ENCODE measurements at places on chromosomes 5 and 9.

- DNase-seq = no peak
These were observed 253 bp downstream of the SLC12A2 start for GRCh38 chr5:128083811-128084227.

- DNase-seq = no peak
These were observed 18.5 kb upstream of the FER start for GRCh38 chr5:108729242-108729615.

DNA sequence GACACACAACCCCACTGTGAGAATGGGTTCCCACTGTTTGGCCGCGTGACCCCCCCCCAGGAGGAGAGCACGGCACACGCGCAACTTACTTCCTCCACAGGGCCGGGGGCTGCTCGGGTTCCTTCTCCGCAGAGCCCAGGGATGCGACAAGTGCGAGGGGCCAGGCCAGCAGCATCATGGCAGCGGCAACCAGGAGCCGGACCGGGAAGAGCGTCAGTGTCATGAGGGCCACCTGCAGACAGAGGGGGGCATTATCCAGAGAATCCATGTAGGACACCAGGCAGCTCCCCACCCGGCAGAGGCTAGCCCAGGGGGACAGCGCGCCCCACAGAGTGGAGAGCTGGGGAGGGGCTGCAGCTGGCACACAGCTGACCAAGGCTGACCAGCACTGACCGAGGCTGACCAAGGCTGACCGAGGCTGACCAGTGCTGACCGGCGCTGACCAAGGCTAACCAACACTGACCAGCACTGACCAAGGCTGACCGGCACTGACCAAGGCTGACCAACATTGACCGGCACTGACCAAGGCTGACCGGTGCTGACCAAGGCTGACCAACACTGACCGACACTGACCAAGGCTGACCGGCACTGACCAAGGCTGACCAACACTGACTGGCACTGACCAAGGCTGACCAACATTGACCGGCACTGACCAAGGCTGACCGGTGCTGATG is 22.3 kb downstream of the LPCAT1 start:
- DNase-seq = no peak

- no peak for DNase-seq
These were observed 52.3 kb upstream of the MOCS2 start for GRCh38 chr5:53161876-53162275.

DNA sequence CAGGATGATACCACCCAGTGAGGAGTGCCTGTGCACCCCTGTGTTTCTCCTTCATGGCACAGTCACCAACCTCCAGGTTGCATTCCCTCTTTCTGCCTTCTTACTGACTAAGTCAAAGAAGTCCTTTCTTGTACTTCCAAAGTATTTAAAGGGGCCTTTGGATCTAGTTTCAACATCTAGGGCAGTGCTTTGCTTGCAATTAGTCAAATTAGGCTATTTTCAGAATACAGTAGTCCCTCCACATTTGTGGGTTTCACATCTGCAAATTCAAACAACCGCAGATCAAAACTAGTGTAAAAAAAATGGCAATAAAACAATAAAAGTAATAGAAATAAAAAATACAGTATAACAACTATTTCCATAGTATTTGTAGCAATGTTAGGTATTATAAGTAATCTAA is 333.9 kb upstream of the SEMA6A start:
- no peak for DNase-seq

- no peak for DNase-seq
These were observed 133.4 kb downstream of the ADAMTS19 start for GRCh38 chr5:129593525-129593924.

- no peak for DNase-seq
These were observed 191.8 kb downstream of the TMEM38B start for GRCh38 chr9:105886136-105886535.

DNA sequence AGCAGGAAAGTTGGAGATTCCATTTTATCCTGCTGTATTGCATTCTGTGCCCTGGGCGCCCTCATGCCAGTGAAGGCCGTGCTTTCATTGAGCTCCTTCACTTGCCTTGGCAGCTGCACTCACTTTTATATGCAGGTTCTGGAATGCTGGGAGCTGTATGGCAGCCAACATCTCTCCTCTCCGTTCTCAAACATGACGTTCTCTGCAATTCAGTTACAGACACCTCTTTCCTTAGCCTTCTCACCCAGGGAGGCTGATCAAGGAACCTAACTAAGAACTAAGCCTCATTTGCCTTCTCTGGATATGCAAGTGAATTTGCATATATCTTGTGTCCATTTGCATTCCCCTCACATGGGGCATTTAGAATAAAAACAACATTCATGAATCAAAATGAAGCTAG is 29.4 kb upstream of the PURA start:
- DNase-seq = no peak

- DNase-seq = no peak
These were observed 537.4 kb downstream of the TAF11L14 start for GRCh38 chr5:18171684-18172083.

GRCh38 chr5:149834246-149834855 is 104.2 kb downstream of the PPARGC1B start:
- peak; percentile 29 for DNase-seq

DNA sequence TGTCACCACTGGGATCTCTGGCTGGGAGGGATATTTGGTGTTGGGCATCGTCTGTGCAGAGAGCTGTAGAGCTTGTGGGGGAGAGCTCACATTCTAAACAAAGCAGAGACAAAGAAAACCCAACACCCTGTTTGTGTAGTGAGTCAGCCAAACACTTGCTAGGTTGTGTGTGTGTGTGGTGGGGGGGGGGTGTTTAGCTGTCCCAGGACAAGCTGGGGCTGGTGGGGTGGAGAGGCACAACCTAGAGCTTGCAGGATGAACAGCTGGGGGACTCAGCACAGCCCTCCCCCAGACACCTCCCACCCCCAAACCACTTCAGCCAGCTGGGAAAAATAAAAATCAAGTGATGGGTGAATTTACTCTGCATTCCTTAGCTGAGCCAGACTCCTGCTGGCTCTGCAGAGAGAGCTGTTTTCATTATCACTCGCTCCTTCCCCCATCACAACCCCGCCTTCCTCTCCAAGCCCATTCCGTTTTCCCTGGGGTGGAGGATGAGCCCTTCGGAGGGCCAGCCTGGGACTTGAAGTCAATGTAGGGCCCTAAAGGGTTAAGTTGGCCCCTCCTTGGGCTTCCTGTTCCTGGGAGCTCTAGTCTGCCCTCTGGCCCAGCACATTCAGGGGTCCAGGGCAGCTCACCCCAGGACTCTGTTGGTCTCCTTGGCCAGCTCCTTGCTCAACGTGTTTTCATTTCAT is 2.6 kb downstream of the OLFML2A start:
- DNase-seq = no peak

DNA sequence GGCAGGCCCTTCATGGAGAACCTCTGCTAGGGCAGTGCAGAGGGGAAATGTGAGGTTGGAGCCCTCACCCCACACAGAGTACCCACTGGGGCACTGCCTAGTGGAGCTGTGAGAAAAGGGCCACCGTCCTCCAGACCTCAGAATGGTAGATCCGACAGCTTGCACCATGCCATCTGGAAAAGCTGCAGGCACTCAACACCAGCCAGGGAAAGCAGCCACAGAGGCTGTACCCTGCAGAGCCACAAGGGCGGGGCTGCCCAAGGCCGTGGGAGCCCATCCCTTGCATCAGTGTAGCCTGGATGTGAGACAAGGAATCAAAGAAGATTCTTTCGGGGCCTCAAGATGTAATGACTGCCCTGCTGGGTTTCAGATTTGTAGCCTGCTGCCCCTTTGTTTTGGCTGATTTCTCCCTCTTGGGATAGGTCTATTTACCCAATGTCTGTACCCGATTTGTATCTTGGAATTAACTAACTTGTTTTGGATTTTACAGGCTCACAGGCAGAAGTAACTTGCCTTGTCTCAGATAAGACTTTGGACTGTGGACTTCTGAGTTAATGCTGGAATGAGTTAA is 16.6 kb upstream of the ZDHHC11 start:
- no peak for DNase-seq

- DNase-seq = no peak
These were observed 14.0 kb downstream of the BOD1 start for GRCh38 chr5:173602423-173602822.

- DNase-seq = no peak
These were observed 51.9 kb upstream of the TCERG1 start for GRCh38 chr5:146395193-146395592.

DNA sequence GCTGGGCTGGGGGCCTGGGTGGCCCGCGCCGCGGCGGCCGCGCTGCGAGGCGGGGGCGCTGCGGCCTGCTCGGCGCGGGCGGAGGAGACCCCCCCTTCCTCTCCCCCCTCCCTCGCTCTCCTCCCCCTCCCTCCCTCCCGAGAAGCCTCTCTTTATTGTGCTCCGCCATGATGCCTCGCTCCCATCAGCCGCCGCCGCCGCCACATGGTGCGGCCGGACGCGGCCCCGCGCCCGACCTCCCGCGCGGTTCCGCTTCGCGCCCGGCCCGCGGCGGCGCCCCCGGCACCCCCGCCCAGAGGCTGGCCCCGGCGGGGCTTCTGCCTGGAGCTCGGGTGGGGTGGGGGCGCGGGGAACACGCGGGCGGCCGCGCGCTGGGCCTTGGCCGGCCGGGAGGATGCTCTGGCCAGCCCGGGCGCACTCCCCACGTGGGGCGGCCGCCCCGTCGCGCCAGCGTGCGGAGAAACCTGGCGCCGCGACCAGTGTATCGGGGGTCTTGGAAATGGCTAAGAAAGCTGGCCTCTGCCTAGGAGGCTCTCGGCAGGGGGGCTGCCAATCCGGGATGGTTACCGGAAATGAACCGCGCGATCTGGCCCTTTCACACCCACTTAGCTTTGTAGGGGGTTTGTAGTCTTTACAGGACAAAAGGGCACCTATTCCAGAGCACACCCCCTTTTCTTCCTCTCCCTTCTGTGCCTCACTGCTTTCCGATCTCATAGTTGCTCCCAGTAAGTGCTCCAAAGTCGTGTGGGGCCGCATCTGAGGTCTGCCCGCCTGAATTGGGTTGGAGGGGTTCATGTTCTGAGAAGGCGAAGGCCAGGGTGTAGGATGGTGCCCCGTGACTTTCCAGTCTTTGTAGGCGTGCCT is 1.0 kb downstream of the SET start:
- DNase-seq = no peak

DNA sequence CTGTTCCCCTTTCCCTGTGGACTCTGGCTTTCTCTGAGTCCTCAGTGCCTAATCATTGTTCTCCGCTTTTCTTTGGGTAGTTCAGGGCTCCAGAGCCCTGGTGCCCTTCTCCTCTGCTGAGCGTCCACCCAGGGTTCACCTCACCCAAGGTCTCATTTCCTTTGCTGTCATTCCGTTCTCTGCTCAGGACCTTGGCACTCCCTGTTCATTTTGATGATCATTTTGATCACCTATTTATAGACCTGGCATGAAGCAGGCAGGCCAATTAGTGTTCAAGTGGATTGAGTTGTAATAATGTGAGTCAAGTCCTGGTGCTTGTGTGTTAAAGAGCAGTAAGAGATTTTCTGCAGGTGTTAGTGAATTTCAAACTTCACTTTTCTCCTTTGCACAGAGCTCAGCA is 3.6 kb downstream of the TRIO start:
- DNase-seq = no peak

- DNase-seq = no peak
These were observed 3.1 kb upstream of the STOM start for GRCh38 chr9:121373011-121373729.

GRCh38 chr9:133375116-133375723 is 640 bp downstream of the SURF4 start:
- no peak for DNase-seq

DNA sequence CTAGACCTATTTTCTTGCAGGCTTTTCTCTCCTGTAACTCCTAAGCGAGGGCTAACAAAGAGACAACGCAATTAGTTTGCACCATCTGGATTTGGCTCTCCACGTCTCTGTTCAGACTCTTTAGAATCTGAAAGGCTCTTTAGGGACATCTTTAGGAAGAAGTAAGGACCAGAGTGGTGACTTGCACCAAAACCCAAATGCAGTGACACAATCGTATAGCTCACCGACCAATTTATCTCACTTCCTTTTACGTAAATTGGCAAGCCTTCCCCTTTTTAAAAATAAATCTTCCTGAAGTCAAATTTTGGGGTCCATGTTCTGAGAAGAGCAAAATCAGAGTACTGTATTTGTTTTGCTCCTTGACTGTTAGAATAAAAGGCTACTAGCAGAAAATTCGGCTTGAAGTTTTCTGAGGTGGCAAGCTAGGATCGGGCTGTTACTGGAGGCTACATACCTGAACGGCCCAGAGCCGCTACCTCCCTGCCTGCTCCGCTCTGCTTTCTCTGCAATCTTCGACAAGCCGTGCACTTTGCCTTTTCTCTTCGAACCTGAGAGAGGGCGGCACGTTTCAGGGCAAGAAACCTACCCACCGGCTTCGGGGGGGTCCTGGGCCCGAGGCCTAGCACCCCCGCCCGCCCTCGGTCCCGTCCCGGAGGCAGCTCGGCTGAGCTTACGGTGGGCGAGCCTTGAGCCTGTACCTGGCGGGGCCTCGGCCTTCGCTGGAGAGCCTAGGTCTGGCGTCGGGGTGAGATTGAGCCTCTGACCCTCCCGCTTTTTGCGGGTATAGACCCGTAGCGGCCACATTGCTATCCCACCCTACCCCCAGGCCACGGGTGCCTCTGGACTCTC is 537 bp downstream of the MEIKIN start:
- DNase-seq = no peak

DNA sequence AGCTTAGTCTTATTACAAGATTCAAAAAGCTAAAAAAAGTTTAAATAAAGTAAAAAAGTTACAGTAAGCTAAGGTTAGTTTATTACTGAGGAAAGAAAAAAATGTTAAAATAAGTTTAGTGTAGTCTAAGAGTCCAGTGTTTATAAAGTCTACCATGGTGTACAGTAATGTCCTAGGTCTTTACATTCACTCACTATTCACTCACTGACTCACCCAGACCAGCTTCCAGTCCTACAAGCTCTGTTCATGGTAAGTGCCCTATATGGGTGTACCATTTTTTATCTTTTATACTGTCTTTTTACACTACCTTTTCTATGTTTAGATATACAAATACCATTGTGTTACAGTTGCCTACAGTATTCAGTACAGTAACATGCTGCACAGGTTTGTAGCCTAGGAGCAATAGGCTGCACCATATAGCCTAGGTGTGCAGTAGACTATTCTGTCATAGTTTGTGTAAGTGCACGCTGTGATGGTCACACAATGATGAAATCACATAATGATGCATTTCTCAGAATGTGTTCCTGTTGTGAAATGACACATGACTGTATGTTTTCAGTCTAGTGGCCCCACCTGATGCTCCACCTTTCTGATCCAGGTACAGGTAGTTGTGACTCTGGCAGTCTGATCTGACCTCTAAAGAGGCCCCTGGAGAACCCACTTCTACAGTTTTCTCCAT is 45.7 kb downstream of the SNX18 start:
- DNase-seq = no peak

DNA sequence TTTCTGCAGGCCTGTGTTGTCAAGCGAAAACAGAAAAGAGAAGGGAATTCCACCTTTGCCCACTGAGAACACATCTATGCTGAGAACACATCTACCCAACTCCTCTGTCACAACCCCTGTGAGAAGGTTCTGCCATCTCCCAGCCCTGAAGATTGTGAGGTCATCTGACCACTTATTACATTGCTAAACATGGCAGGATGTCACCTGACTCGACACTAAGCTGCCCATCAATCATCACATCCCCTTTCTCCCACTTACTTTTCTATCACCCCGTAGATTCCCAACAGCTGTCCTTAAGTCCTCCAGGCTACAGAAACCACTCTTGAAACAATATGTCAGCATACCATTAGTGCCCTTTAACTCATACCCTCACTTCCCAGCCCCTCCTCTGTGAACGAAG is 64.2 kb upstream of the PRSS3 start:
- no peak for DNase-seq

Data from activated gamma-delta T cell treated with anti-CD3 and anti-CD28 coated beads, Interleukin-2, amount 50 U/mL, for 16 hours (primary cell).